ENCODE measurements at places on chromosomes 1 and 21.

DNA sequence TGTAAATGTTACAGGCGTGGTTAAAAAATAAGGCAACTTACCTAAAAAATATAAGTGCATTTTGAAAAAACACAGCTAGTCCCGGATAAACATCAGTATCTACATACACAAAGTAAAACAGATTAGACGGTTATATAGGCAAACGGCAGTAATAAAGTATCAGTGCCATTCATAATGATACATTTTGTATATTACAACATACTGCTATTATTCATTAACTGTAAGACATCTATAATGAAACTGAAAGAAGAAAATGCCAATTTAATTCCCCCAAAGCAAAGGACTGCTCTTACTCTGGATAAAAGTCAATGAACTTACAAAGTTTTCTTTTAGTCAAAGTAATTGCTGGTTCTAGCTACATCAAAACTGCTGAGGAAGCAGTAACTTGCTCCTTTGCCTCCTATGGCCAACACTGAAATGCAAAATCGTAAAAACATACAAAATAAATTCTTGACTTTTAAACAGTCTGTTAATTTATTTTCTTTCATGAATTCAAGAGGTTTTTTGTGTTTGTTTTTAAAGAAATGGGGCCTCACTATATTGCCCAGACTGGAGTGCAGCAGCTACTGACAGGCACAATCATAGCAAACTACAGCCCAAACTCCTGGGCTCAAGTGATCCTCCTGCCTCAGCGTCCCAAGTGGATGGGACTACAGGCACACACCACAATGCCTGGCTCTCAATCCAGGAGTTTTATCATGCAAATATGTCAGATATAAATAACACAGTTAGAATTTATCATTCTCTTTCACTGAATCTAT lies 23.9 kb downstream of the TMEM50B start:
- no peak for DNase-seq

DNA sequence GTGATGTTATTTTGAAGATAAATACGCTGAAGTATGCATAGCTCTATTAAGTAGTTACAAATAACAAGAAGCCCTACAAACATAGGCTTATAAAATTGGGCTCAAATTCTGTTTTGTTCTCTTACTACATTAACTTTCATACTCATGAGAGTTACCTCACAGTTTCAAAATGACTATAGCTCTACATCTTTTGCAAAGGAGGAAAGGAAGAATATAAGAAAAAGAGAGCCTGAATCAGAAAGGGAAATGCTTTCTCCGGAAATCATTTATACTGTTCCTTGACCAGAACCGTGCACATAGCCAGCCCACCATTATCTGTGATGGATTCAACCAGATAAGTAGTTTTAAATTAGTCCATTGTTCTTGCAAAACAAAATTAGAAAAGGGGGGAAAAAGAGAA lies 1252.1 kb downstream of the NCAM2 start:
- no peak for DNase-seq

- DNase-seq, result no peak
Observed at GRCh38 chr1:45430490-45430889, 60.5 kb downstream of the TESK2 start.

DNA sequence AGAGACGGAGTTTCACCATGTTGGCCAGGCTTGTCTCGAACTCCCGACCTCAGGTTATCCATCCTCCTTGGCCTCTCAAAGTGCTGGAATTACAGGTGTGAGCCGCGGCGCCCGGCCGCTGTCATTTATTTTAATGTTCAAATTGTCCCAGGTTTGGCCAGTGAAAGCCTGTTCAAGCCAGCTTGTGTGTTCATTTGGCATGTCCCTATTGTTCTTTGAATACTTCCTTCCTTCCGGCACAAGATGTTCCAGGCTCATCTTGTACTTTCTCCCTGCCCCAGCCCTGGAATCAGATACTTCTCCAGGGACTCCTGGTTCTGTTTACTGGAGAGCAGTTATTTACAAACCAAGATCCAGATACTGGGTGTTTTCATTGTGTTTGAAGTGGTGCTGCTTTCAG lies 37.0 kb downstream of the ZBTB8B start:
- no peak for DNase-seq

DNA sequence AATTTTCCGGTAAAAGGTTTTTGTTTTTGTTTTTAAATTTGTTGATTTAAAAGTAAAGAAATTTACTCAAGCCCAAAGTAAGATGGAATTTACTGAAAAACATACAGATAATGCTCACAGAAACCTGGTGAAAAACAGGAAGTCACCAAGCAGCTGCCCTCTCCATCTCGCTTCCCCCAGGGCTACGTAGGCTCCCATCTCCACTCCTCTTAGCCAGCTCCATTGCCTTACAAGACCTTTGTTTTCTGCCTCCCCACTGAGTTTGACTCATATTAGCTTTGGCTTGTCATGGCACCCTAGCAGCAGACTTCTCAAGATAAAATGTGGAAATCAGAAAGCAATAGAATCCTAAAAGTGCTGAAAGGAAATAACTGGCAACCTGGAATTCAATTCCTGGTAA lies 57.9 kb downstream of the PHTF1 start:
- DNase-seq, result no peak

Measured in activated CD8-positive, alpha-beta memory T cell treated with anti-CD3 and anti-CD28 coated beads for 4 hours (primary cell).